ENCODE measurements at places on chromosomes 5 and 9.
A peak's percentile ranks its signal among the peaks of the same experiment; 100 is the strongest.

DNA sequence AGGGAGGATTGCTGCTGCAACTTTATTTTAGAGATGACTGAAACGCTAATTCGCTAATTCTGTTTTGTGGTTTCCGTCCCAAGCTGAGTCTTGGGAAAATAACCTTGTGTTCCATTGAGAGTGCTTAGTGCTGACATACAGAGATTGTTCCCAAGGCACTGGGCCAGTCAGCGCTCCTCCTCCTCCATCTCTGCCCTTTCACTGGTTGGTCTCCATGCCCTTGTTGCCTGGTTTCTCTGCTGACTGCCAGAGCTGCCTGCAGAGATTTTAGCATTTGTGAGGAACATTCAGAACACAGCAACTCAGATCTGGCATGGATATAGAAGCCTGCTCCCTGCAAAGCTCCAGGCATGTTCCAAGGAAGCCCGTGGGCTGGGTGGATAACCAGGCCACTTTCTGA is 126.0 kb upstream of the IRX2 start:
- DNase-seq = no peak

GRCh38 chr5:175285261-175285660 is 158.7 kb downstream of the DRD1 start:
- no peak for DNase-seq

DNA sequence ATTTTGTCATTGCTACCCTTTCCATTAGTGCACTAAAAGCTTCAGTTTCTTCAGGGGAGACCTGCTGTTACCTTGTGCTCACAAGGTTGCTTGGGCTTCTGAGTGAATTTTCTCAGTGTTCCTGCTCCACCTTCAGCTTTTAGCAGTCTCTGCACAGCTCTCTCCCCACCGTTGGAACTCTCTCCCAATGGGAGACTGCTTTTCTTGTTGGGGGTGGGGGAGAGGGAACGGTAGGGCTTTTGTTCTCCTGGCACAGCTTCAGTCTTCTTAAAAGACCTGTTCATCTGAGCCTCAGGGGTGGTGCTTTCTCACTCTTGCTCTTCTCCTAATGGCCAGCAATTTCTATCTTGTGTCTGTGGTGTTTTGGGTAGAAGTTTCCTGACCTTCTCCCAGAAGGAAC is 915.7 kb downstream of the EFNA5 start:
- no peak for DNase-seq

GRCh38 chr5:4418084-4418483 is 722.0 kb upstream of the ADAMTS16 start:
- no peak for DNase-seq

DNA sequence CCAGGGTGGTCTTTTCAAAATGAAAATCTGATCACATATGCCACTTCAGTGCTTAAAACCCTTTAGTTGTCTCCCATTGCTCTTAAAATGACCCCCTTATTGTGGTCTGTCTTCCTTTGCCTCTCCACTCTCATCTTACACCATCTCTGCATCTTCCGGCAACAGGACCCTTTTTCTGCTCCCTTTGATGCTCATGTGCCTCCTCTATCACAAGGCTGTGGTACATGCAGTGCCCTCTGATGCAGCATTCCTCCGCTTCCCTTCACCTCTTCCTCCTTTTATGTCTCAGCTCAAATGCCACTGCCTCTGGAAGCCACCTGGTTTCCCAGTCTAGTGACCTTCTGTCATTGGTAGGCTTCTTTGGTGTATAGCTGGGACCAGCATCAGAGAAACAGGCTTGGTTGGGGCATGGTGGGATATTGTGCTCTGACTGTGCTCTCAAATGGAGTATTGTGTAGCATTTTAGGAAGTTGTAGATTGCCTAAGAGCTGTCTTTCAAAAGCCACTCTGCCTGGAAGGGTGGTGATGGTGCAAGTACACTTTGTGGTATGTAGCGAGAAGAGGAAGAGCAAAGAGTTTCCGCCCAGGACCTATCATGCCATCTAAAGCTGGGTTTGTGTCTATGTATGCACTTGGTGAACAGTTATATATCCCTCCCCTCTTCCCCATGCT is 28.1 kb downstream of the ARHGAP26 start:
- no peak for DNase-seq

- DNase-seq = no peak
These were observed 67.1 kb upstream of the CDK20 start for GRCh38 chr9:88041447-88041846.

DNA sequence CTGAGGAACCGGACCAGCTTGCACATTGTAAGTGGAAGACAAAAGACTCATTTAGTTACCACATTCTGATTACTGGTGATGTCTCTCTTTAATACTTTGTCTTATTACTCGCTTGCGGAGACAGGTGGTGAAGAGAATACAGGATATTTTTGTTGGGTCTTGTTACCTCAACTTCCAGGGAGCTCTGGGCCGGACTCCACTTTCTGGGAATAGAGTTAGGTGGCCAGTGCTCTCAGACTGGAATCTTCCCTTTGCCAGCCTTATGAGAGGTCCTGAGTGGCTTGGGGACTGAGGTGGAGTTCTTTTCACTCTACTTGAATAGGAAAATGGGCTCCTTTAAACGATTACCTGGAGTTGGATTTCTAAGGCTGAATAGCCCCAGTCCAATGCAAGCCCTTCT is 33.3 kb upstream of the SPRY4 start:
- DNase-seq = no peak

DNA sequence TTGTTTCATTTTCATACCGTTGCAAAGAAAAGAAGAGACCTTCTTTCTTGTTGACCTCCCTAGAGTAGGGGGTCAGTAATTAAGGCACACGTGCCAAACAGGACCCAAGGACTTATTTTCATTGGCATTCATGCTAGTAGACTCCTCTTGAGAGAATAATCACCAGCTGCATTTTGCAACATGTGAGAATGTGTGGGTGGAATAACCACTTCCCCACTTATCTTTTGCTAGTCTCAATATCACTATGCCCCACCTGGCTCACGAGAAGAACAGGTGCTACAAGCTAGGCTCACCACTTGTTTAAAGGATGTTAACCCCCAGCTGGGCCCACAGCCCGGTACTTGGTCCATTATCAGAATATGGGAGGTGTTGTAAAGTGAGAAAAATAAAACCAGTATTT is 460.7 kb upstream of the MEF2C start:
- DNase-seq = no peak

DNA sequence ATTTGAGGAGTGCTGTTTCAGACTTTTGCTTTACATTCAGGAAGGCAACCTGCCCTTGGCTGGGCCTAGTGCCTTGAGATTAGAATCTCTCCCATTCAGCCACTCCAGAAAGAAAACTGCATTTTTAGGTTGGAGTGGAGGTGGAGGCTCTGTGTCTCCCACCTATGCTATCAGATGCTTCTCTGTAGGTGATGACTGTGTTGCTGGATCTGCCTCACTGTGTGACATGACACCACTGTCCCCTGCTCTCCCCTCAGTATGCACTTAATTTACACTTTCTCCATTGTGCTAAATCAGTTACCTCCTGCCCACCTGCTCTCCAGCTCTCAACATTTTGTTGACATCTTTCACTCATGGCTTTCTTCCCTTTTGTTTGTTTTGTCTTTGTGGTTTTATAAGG is 265.8 kb downstream of the TENT4A start:
- DNase-seq = no peak

GRCh38 chr5:142072488-142072887 is 36.1 kb upstream of the NDFIP1 start:
- no peak for DNase-seq

GRCh38 chr5:142617416-142618129 is 68.3 kb downstream of the FGF1 start:
- DNase-seq = no peak

GRCh38 chr9:86948074-86948929 is 996 bp upstream of the GAS1 start:
- peak; percentile 49 for DNase-seq

GRCh38 chr5:6581559-6582426 is 51.1 kb downstream of the NSUN2 start:
- no peak for DNase-seq

DNA sequence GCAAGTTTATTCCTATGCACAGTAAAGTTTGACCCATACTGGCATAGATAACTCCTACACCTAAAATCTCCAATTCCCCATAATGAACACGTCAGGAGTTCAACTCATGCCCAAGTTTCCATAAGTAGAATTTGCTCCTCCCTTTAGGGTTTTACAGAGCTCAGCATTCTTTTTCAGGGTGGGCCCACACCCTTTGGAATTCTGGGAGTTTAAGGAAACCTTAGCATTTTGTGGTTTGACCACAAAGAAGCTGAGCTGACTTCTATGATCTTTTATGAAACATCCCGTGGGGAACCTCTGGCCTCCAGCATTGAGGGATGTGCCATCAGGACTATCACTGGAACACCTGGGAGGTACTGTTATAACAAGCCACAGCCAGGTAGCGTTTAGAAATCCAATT is 220.6 kb upstream of the MAP3K1 start:
- no peak for DNase-seq

DNA sequence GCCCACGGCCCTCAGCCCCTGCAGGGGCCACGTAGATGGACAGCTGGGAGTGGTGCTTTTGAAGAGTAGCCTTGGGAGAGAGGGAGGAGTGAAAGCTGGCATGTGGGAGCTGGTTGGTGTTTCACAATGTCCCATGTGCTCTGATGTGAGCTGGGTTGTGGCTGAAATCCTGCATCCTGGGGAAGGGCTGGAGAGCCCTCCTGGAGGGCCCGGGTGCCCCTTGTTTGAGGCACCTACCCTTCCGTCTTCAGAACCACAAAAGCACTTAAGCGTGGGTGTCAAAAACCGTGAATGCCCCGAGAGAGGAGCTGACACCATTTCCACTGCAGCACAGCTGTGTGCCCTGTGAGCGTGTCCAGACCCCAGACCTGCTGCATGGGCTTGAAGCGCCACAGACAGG is 199.1 kb upstream of the ZNF618 start:
- no peak for DNase-seq

DNA sequence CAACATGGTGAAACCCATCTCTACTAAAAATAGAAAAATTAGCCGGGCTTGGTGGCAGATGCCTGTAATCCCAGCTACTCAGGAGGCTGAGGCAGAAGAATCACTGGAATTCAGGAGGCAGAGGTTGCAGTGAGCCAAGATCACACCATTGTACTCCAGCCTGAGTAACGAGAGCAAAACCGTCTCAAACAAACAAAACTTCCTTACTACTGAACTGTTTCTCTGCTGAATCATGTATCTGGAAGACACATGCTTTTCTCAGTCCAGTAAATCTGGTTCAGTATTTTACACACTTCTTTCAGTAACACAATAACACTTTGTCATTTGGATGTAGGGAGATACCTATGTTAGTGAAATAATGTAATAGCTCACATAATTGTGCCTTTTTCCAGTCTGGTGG is 7.9 kb downstream of the TRMT10B start:
- no peak for DNase-seq

DNA sequence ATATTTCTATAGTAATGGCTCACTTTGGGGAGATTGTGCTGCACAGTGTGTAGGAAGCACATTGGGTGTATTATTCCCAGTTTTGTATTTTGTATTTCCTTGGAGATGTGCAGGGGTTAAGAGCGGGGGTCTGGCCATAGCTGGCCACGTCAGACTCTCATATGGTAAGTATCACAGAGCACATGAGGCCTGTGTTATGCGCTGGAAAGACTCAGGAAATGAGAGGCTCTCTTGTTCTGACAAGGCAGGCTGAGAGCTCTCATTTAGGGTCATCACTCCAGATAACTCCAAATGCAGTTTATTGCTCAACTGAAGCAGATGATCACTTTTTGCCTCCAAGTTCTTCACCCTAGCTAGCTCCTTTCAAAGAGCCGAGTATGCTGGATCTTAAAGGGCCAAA is 205.7 kb downstream of the NTRK2 start:
- no peak for DNase-seq

GRCh38 chr5:115170929-115171510 is 1.3 kb upstream of the TRIM36 start:
- no peak for DNase-seq

DNA sequence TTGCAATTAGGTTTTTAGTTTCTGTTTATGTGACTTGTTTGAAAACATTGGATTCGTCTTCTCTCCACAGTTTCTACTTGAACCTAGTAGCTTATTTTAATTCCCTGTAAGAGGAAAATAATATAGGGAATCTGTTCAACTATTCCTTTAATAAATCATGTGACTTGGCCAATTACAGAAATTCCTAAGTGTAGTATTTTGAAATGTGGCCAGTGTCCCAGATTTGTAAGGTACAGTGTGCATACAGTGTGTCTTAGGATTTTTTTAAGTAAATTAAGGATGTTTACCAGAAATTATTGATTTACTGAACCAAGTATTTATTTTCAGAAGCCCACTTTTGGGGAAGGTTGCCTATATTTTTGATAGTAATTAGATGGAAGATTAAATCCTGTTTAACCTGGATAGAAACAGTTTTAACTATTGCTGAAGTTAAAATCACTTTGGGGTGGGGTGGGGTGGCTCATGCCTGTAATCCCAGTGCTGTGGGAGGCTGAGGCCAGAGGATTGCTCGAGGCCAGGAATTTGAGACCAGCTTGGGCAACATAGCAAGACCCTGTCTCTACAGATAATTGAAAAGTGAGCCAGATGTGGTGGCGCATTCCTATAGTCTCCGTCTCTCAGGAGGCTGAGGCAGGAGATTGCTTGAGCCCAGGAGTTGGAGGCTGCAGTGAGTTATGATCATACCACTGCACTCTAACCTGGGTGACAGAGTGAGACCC is 36.9 kb downstream of the G3BP1 start:
- DNase-seq = no peak

GRCh38 chr9:131728546-131728910 is 11.3 kb downstream of the RAPGEF1 start:
- no peak for DNase-seq

DNA sequence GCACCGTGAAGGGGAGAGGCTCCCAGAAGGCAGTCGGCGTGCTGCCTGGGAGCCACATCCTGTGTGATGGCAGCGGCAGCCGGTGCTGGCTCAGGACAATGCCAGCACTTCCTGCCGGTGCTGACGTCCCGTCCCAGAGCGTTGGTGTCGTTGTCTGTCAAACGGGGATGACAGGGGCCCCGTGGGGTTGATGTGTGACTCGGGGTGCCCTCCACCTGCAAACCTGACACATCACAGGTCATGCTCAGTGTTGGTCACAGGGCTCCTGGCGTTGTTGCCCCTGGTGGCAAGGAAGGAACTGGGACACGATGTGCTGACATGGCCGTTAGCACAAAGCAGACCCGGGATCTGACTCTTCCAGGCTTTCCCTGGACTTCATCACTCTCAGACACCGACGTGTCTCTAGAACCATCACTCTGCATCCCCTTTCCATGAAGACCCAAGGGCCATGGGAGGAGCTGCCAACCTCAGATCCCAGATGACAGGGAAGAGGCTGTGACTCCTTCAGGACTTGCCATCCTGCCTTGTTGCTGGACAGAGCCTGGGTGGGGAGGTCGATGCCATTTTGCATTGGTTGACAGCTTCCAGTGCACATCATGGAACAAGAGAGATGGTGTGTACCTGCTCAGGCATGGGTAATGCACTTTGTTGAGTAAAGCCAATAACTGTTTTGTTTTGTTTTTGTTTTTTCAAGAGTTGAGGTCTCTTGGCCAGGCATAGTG is 21.5 kb downstream of the PLPP7 start:
- DNase-seq = peak; percentile 20
